ENCODE measurements at places on chromosomes 1 and 21.

GRCh38 chr21:32733356-32733755, 5.5 kb upstream of the SYNJ1 start:
- no peak for DNase-seq

- no peak for DNase-seq
Observed at GRCh38 chr1:22031214-22031962, 21.1 kb upstream of the CDC42 start.

DNA sequence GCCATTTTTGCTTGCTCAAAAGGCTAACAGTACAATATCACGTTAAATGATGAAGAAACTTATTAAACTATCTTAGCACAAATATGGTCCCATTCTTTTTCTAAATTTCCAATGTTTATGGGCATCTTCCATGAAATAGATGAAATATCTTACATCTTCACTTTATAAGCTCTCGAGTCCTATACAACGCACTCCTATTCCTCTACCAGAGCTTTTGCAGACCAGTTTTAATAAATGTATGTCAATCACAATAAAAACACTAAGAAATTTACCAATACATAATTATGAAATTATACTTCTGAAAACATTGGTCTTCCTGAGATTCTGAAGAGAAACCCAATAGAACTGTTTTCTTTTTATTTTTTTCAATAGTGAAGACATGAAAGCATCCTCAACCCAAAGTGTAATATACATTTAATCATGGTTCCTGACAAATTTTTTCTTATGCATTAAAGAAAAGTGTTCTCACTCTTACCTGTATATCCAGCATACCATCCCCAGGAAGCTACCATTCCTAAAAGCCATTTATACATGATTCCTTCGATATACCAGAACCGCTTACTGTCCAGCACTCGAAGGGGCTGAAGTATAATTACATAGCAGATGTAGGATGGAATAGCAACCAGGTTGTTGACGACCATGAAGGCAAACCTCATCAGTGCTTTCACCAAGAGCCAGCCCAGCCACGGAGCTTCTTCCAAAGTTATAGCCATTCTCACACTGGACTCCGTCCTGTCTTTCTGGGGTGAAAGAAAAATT, 1.8 kb downstream of the LPGAT1 start:
- no peak for DNase-seq

GRCh38 chr1:34924759-34925555, 4.5 kb downstream of the DLGAP3 start:
- no peak for DNase-seq

Data from bone marrow (tissue), 2 donors.